AG20443 (cell line): ENCODE measurements at places on chromosomes 6 and 20.

GRCh38 chr6:50030777-50031562 lies 9.2 kb upstream of the DEFB110 start:
- peak; percentile 20 for DNase-seq

GRCh38 chr20:21102603-21103311 lies 3.4 kb downstream of the LINC00237 start:
- DNase-seq, result peak; percentile 55

DNA sequence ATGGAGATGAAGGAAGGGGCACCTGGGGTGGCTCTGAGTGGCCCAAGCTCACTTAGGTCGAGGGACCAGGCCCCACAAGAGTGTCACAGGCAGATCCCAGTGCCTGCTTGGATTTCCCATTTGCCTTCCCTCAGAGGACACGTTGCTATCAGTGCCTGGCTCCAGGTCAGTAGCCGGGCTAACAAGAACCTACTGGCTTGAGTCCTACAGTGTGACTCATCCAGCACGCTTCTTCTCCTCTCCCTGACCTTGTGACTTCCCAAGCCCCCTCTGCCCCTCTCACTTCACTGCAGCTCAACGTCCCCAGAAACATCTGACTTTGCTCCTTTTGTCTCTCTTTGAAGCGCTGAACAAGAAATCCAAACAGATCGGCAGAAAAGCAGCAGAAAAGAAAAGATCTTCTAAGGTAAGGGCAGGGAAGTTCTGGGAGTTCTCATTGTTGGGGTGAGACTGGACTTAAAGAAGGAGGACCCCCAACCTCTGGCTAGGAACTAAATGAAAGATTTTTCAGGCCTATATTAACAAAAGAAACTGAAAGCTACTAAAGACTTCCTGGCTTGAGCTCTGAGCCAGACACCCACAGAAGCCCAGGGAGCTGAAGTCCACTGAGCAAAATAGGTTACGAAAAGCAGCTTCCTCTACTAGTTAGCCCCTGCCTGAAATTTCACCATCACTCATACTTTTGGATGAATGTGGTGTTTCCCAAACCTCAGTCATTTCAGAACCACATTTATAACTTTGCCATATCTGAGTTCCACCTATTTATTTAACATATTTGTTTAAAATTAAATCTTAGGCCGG lies 21.5 kb downstream of the ASIP start:
- DNase-seq, result peak; percentile 51

DNA sequence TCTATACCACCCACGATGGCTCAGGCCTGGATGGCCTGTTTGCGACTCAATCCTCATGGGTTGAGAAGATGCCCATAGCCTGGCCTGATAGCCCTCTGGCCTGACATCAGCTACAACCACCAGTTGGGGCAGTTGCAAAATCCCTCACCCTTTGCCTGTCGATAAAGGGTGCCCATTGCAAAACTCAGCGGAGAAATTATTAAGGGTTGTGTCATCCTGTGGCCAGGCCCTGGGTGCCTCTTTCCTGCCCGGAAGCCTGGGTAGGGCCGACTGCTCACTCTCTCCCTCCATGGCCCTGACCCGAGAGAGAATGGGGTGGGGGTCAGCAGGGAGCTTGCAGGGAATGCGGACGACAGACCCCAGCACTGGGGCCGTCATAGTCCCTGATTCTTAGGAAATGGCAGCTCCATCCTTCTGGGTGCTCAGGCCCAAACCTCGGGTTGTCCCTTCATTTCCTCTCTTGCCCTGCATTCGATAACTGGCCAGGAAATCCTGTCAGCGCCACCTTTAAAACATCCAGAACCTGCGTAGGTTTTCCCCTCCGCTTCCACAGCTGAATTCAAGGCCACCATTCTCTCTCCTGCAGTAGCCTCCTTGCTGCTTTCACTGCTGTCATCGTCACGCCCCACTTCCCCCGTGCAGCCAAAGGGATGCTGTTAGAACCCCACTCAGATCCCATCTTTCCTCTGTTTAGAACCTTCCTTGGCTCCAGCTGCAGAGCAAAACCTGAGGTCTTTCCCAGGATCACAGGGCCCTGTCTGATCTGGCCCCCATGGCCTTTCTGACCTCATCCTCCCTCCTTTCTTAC lies 31.1 kb downstream of the CEBPB start:
- no peak for DNase-seq

DNA sequence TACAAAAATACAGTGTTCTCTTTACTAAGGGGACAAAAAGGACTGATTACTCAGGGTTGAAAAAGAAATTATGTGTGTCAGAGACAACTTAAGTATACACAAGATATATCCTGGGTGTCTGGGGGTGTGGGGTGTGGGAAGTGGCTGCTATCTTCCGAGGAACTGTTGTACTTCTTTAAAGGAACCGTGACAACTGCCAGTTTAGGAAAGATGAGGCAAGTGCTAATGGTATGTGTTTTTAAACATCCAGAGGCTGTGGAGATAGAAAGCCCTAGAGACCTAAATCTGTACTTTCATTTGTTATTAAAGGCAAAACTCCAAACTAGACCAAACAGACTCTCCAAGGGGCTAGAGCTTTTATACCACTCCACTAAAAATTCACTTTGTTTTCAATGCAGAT lies 95.6 kb downstream of the SNAP25 start:
- DNase-seq, result no peak

- DNase-seq, result no peak
Observed at GRCh38 chr6:355373-356208, 36.0 kb upstream of the IRF4 start.

DNA sequence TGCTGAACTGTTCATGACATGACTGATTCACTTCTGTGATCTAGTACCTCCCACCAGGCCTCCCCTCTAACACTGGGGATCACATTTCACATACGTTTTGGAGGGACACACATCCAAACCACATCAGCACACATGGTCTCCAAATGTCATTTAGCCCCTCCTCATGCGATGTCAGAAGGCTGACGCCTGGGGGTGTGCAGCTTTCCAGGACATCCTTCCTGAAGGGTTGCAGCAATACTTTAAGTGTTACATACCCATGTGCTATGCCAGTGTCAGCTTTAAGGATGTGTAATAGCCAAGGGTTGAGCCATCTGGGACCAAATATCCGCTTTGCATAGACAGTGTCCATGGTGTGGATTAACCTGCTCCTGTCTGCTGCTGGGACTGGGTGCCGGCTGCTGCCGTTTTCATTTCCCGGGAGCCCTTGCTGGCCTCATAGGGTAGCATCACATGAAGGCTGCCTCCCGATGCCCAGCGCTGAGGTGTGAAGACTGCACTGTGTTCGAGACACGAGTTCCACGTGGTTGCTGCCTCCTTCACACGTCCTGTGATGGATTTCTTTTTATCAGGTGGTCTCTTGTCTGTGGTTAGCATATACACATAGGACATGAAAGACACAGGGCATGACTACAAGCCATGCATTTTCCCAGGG lies 219.0 kb downstream of the THBS2 start:
- peak; percentile 60 for DNase-seq

DNA sequence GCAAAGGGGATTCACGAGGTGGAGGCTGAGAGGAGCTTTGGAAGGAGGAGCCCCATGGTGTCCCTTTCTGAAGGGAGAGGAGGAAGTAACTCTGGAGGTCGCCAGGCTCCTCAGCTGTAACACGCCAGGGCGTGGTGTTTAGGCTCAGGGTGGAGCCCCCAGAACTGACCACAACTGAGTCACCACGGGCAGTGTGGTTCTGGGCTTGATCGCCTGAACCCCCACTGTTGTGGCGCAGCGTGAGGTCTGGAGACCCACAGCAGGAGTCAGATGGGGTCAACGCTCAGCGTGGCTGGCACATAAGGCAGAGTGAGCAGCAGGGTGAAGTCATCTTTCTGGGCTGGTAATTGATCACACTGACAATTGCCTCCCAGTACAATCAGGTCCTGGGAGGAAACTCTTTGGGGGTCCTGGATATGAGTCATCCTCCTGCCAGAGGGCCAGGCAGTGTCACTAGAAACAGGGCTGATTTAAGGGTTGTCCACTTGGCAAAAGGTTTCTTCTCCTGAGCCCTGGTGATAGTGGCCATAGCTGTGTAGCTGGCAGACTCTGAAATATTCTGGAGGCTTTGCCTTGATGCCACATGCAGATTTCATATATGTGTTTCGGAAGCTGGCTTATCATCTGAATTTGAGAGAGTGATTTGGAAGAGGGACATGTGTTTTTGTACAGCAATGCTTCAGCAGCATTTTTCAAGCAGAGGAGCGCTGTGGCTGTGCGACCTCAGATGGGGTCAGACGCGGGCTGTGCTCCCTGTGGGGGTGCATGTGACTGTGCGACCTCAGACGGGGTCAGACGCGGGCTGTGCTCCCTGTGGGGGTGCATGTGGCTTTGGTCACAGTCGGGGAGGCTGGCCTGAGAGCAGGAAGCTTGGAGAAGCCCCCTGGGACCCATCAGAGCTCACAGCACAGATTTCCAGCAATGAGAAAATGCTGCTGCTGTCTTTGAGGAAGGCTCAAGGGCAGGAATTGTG lies 50.0 kb downstream of the SYNJ2 start:
- peak; percentile 90 for DNase-seq

DNA sequence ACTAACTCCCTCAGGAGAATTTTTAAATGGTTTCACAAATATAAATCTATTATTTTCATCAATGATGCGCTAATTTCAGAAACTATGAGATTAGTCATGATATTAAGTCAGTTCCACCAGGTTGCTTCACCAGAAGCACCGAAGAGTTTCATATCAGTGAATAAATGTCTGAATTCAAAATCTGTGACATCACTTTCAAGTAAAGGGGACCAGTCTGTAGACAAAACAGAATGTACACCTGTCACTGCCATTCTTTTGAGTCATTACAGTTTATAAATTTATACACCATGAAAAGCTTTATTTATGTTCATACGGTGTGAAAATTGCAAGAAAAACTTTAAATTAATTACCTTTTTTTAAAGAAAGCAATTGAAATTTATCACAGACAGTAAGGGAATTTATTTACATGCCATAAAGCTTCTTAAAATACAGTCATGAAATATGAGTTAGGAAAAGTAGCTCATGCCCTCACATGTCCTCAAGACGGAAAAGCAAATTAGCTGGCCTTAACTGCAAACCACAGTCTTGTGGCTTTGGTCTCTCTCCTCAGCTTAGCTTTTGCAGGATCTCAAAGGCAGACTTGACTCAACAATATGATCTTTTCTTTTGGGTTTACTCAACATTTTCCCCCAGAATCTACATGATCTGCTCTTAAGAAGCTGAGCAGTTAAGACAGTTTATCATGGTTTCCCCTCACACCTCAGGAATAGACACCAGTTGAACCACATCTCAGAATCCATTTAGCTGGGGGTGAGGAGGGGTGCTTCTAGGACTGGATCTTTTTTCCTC lies 177.7 kb upstream of the MCHR2 start:
- DNase-seq, result peak; percentile 45

GRCh38 chr6:84764332-84765049 lies at the start of gene TBX18:
Gene TBX18 (minus strand): TSS chr6:84764598. CDS start chr6:84764181, 417 bp downstream.
- DNase-seq, result peak; percentile 94

DNA sequence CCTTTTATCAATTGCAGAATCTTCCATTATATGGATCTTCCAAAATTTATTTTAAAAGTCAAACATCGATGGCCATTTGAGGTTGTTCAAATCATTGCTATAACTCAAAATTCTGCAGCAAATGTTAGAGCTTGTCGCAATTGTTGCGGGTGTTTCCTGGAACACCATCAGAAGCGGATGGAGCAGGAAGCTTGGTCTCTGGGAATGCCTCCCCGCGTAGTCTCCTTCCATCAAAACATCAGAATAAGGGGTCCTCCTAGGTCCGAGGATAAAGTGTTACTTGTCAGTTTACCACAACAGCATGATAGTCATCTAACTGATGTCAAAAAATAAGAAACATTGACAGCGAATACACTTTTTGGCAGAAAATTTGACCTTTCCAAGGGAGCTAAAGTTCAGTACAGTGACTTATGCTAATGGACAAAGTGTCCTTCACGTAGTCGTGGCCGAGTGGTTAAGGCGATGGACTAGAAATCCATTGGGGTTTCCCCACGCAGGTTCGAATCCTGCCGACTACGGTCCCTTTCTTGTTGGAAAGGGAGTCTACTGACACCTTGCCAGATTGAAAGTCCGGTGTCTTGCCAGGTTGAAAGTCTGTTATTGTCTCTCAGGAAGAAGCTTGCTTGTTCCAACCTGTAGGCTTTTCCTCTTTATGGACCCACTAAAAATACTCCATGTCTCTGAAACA lies 59.0 kb upstream of the ZNF184 start:
- no peak for DNase-seq

- no peak for DNase-seq
Observed at GRCh38 chr6:161853657-161854056, 579.8 kb upstream of the AGPAT4 start.

DNA sequence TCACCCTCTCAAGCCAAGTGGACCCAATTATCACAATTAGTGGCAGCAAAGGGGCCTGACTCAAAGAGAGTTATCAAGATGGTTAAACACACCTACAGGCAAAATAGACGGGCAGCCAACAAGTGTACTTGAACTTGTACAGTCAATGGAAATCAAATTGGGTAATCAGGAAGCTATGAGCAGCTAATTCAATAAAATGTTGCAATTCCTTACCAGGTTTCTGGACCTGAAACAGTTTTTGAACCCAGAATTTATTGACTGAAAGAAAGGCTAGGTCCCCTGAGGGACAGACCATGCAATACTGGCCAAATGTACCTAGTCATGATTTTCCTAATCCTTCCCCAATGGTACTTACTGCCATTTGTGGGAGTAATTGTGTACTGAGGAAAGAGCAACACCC lies 679.8 kb downstream of the EPM2A start:
- no peak for DNase-seq

DNA sequence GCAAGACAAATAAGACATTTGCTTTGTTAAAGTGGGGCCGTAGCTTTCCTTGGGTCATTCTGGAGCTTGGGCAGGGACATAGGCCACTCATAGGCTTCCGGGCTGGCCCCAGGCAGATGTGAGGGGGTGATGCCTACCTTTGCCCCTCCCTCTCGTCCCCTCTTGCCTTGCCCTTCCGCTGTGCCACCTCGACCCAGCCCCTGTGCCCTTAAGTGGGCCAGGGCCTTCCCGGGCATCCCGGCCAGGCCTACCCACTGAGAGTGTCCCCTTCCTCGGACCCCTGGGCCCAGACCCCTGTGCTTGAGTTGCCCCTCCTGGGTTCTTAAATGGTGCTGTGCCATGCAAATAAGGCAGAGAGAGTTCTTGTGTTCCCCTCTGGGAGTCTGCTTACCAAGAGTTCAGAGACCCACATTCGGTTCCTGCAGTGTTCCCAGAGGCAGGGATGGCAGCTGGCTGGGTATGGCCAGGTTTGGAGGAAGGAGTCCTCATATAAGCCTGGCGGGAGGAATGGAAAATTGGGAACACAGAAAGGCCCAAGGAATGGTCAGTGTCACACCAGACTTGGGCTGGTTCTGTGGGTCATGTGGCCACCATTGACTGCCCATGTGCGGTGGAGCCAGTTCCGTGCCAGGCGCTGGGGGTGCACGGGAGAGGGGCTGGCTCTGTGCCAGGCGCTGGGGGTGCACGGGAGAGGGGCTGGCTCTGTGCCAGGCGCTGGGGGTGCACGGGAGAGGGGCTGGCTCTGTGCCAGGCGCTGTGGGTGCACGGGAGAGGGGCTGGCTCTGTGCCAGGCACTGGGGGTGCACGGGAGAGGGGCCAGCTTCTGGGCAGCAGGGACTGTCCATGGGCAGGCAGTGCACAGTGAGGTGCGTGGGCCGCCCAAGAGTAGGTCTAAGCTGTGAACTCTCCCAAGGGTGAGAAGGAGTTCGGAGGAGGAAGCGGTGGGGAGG lies 173.5 kb upstream of the SNX9 start:
- no peak for DNase-seq

GRCh38 chr20:63366390-63367365 lies 5.5 kb upstream of the CHRNA4 start:
- DNase-seq, result no peak

- no peak for DNase-seq
Observed at GRCh38 chr6:31489086-31489485, 8.9 kb upstream of the MICB start.

GRCh38 chr20:43925801-43926200 lies 11.1 kb downstream of the TOX2 start:
- DNase-seq, result peak; percentile 49

- DNase-seq, result no peak
Observed at GRCh38 chr6:16279243-16279642, 40.9 kb downstream of the GMPR start.
